Activated naive CD4-positive, alpha-beta T cell treated with Interleukin-2 at 50 U/mL for 16 hours (primary cell): ENCODE measurements at places on chromosomes 2 and 18.

DNA sequence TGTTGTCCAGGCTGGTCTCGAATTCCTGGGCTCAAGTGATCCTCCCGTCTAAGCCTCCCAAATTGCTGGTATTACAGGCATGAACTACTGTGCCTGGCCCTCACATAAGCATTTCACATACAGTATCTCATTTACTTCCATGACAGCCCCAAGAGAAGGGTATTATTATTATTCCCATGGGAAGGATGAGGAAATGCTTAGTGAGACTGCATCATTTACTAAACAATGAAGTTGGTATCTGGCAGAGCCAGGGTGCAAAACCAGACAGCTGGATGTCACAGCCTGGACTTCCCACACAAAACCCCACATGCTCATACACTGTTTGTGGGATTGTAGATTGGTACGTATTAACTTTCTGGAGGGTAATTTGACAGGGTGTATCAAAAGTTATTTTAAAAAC lies 29.9 kb downstream of the DAPL1 start:
- no peak for DNase-seq

GRCh38 chr2:71664161-71664560 lies 210.8 kb downstream of the DYSF start:
- no peak for DNase-seq

- no peak for DNase-seq
Observed at GRCh38 chr2:136051725-136052048, 66.3 kb upstream of the DARS1 start.

DNA sequence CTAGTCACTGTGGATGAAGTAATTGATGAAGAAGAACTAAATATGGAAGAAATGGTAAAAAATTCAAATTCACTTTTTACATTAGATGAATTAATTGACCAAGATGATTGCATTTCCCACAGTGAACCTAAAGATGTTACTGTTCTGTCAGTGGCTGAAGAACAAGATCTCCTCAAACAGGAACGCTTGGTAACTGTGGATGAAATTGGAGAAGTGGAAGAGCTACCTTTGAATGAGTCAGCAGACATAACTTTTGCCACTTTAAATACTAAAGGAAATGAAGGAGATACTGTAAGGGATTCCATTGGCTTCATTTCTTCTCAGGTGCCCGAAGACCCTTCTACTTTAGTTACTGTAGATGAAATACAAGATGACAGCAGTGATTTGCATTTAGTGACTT lies 26.6 kb upstream of the DYSF start:
- no peak for DNase-seq

GRCh38 chr18:48072428-48073204 lies 142.2 kb upstream of the SMAD2 start:
- no peak for DNase-seq

GRCh38 chr18:49733321-49733720 lies 80.0 kb downstream of the ACAA2 start:
- DNase-seq = no peak

DNA sequence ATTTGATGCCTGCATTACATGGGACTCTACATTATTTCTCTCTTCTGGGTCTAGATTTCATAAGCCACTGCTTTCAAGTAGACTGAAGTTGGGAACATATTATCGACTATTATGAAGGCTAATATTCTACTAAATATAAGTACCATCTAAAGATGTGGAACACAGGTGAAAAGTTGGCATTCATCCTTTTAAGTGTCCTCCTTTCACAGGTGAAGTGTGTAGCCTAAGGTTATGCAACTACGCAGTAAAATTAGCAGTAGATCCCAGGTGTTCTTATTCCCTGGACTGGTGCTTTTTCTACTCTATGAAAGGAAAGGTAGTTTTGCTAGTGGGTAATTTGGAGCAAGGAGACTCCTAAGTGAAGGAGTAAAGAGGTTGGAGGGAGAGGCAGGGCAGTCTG lies 88.2 kb upstream of the DPP10 start:
- DNase-seq = no peak

DNA sequence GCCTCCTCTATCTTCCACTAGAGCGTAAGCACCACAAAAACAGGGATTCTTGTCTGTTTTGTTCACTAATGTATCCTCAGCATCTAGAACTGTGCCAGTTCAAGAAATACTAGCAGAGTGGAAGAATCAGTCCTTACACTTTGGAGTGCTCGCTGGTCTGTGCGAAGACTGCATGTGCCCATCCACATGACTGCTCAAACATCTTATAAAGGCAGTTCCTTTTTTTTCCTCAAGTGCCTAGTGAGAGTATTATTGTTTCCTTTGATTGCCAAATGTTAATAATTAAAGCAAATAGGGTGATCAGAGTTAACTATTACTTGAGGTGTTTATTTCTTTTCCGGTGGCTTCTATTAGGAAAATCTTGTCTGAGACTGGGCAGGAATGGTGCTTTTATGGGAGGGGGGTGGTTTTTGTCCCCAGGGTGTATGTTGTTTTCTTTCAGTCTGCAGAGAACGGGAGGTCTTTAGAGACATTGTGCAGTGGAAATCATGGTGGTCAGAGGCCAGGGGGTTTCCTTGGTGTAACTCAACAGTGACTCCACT lies 45.6 kb upstream of the ITGB6 start:
- DNase-seq = no peak

DNA sequence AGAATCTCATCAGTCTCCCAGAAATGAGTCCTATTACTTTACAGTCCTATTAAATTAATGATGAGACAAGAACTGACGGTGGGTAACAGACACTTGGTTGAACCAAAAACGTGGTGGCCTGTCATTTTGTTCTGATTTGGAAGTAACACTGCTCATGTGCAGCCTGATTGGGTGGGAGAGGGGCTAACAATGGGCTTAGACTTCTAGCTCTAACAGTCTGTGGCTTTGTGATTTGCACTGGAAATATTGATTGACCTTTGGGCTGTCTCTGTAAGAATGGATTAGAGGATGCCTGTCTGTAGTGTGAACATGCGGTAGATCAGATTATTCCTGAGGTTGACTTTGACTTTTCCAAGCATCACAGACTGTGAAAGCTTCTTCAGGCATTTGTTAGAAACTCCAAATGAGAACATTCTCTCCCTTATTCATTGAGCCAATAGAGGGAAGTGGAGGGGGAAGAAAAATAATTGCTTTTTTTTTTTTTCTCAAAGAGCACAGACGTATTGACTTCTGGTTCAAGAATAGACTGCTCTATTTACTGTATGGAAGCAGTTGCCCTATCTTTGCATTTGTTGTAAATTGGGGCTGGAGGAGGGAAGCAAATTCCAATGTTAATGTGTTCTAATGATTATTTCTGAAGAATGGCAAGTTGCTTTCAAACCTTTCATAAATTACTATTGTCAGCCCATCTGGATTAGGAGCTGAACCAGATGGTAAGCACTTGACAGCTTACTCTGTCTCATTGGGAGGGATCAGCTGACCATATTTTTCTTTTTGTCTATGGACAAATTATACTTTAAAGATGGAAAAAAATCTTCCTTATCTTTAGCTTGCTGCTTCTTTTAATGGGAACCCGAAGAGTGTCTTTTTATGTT lies 85.8 kb upstream of the TTN start:
- no peak for DNase-seq

- DNase-seq = peak; percentile 42
Observed at GRCh38 chr2:172196768-172197431, 94.2 kb upstream of the DLX2 start.

DNA sequence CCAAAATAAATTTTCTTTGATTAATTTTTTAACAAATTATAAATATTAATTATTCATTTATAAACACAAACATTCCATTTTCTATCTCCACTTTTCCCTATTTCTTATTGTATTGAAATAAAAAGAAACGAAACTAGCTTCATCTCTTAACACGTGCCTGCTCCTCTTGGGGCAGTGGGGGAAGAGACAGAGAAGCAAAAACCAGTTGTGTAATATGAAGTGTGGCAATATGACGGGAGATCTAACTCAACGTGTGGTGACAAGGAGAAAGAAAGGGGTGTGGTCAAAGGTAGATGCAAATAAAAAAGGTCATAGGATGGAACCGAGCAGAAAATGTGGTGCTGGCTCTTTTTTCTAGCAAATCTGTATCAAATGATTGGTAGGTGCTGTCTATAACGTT lies 106.9 kb upstream of the SLC8A1 start:
- no peak for DNase-seq

- no peak for DNase-seq
Observed at GRCh38 chr2:67642046-67642382, 244.9 kb downstream of the ETAA1 start.

DNA sequence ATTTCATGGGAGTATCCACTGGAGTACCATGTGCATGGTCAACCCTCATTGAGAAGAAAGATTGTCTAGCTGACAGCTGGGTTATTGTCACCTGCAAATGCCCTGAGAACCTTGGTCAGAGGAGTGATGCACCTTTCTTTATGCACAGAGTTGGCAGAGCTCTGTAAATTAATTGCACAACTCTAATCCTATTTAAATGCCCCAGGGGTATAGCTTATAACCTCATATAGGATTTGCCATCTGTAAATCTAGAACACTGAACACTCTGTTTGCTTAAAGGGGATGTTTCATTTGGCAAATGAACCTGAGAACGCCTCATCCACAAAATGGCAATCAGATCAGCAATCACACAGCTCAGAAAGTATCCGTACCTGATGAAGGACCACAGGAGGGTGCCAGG lies 71.8 kb upstream of the SP5 start:
- no peak for DNase-seq

DNA sequence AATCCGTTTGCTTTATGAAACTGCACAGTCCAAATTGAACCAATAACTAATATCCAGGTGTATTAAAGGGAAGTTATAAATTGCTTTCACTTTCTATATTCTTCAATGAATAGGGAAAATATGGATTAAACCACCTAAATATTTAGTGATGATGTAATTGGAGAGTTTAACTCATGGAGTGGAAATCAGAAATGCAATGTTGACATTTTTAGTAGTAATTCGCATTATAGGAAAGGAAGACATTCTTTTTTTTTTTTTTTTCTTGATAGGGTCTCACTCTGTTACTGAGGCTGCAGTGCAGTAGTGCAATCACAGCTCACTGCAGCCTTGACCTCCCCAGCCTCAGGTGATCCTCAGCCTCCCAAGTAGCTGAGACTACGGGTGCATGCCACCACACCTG lies 321.9 kb downstream of the RNF144A start:
- no peak for DNase-seq

- no peak for DNase-seq
Observed at GRCh38 chr2:183148955-183149354, 24.7 kb downstream of the NUP35 start.

- DNase-seq = no peak
Observed at GRCh38 chr2:152497481-152498052, 162.6 kb downstream of the FMNL2 start.

GRCh38 chr2:232699110-232699509 lies 2.0 kb downstream of the GIGYF2 start:
- DNase-seq = no peak

DNA sequence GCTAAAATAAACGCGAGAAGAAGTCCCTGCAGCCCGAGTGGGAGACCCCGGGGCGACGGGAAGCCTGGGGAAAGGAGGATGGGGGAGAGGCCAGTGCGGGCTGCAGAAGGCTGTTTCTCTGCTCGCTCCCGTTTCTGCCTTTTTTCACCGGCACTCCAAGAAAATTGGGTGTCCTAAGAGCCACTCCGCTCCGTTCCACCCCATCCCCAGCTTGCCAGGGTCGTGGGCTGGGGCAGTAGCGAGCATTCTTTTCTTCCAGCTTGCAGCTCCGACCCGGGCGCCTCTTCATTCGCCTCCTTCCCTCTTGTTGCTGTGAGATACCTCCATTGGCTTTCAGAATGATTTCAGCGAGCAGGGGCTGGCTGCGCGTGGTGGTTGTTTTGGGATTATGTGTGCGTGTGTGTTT lies 1.1 kb downstream of the HOXD3 start:
- DNase-seq = no peak

DNA sequence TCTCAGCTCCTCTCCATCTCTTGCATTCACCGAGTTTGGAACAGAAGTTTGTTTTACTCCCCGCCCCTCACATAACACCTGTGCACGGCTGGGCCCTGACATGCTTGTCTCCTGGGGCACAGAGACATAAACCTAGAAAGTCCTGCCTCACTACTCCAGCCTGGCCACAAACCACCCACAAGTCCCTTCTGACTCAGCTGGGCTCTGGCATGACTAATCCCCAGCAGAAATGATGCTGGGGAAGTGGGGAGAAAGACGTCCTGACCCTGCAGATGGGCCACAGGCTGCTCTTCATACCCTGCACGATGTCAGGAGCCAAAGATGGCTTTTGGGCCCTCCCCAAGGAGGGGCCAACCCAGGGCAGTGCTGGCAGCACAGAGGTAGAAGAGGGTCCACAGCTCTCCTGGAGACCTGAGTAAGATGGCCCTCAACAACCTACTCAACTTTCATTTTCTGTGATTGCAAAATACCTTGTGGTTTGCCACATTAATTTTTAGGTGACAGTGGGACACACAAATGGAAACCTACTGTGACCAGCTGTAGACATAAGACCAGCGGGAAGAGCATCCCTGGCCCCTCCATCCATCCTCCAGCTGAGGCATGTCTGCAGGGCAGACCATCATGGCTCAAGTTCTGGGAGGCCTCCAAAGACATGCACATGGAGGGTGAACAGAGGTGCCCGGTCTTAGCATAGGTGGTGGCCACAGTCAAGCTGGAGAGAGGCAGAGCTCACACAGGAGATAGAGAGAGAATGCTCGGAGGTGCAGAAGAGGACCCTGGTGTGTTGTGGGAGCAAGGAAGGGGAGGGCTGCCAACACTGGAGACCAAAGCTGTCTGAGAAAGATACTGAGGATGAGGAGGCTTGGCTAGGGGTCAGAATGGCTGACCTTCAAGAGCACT lies 40.0 kb downstream of the DNMT3A start:
- DNase-seq = peak; percentile 81

- peak; percentile 13 for DNase-seq
Observed at GRCh38 chr2:100292022-100292580, 30.2 kb downstream of the LONRF2 start.

- DNase-seq = no peak
Observed at GRCh38 chr18:36633961-36634412, 194.8 kb downstream of the TPGS2 start.

DNA sequence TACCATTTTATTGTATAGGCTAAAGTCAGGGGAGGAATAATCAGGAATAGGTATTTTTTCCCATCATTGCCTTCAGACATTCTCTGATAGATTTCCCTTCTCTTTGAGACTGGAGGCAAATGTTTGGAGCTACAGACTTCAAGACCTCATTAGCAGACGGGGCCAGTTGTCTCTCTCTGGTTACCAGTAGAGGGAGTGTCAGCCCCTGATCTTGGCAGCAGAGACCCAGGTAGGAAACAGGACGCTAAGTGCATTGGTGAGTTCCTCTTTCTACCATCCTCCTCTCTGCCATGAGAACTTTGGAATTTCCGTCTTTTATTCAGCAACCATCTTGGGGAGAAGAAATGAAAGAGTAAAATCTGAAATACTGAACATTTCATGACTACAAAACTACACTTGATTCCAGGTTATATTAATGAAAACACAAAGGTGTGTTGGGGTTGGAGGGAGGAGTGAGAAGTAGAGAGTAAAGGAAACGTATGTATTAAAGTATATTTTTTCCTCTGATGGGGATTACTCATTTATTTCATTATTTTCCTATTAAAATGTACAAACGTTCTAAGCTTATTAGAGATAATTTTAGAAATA lies 186.2 kb upstream of the GCFC2 start:
- no peak for DNase-seq

GRCh38 chr2:17309741-17310339 lies 208.4 kb downstream of the RAD51AP2 start:
- DNase-seq = no peak

GRCh38 chr2:164722616-164723338 lies 101.5 kb upstream of the GRB14 start:
- no peak for DNase-seq

- no peak for DNase-seq
Observed at GRCh38 chr18:79698668-79699335, 19.2 kb downstream of the CTDP1 start.

GRCh38 chr2:149225446-149225845 lies 104.9 kb upstream of the LYPD6 start:
- no peak for DNase-seq

- DNase-seq = no peak
Observed at GRCh38 chr2:109340381-109340780, 211.4 kb downstream of the SH3RF3 start.
